ENCODE measurements at places on chromosomes 2 and 18.

GRCh38 chr2:134458950-134459349, 205.1 kb downstream of the MGAT5 start:
- H3K27ac ChIP-seq, result no peak overlapping the region
- H3K27me3 ChIP-seq, result no peaks in the 10 kb centered on the region
- no peaks in the 10 kb centered on the region for H3K4me1 ChIP-seq
- H3K36me3 ChIP-seq, result no peaks in the 10 kb centered on the region
- DNase-seq, result no peak

DNA sequence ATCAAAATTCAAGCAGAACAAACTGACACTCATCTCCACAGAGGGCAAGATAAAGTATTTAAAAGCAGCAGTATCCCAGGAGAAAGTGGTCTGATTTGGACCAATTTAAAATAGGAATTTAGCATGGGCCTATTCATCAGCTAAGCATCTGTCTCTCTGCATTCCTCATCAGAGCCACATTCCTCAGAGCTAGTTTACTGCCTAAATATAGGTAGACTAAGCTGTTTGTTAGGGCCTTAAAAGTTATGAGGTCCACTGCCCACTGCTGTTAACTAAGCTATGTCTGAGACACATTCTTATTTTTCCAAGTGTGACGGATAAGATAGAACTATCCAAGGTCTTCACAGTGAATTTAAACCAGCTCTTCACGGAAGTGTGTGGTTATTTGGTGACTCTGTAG, 17.6 kb downstream of the NEB start:
- no peak overlapping the region for H3K4me3 ChIP-seq
- no peaks in the 10 kb centered on the region for H3K4me1 ChIP-seq
- H3K36me3 ChIP-seq, result no peaks in the 10 kb centered on the region

- peak overlapping the region; percentile 78 for H3K27ac ChIP-seq
- peak overlapping the region; percentile 74 for H3K4me3 ChIP-seq
- peaks cover 66% of the 10 kb centered on the region for H3K4me1 ChIP-seq
- no peaks in the 10 kb centered on the region for H3K36me3 ChIP-seq
- peaks cover 3% of the 10 kb centered on the region for H3K27me3 ChIP-seq
- peak; percentile 75 for DNase-seq
Measured at GRCh38 chr2:239321596-239322415, 79.0 kb downstream of the HDAC4 start.

DNA sequence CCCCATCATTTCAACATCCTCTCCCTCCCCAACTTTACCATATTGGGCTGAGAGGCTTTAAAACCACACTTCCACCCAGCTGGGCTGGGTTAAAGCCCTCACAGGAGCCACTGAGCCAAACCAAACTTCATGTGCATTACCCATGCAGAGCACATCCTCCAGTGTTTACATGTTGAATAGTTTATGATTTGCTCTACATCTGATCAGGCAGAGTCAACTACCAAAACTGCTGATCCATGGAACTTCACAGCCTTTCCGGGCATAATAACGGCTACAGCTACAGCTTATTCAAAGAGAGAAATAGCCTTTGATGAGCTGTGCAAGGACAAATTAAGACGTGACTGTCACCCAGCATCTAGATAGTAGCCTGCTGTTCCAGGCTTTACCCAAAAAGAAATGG, 39.0 kb downstream of the MAIP1 start:
- no peak for DNase-seq
- no peaks in the 10 kb centered on the region for H3K36me3 ChIP-seq
- H3K4me3 ChIP-seq, result no peak overlapping the region
- H3K27ac ChIP-seq, result no peak overlapping the region
- no peaks in the 10 kb centered on the region for H3K4me1 ChIP-seq
- H3K27me3 ChIP-seq, result peaks cover 13% of the 10 kb centered on the region

DNA sequence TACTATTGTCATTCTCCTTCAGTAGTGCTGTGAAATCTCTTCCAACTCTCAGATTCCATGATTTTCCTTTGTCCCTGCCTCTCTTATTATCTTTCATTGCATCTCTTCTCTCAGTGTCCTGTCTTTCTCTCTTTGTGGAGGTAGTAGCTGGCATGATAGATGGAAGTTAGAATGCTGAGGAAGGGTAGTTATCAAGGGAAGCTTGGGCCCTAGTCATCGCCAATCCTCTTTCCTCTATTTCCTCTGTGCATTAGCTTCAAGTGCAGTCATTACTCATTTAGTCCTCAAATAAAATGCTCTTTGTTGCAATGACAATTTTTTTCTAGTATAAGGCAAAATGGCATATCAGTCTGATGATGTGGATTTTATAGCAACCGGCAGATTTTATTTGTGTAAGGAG, 207.7 kb downstream of the CAMKMT start:
- H3K4me1 ChIP-seq, result no peaks in the 10 kb centered on the region
- no peak overlapping the region for H3K27ac ChIP-seq

- no peak for DNase-seq
- peaks cover 2% of the 10 kb centered on the region for H3K27me3 ChIP-seq
- no peaks in the 10 kb centered on the region for H3K36me3 ChIP-seq
- no peak overlapping the region for H3K27ac ChIP-seq
Measured at GRCh38 chr18:5519448-5520298, 24.1 kb downstream of the EPB41L3 start.

- DNase-seq, result no peak
- H3K36me3 ChIP-seq, result no peaks in the 10 kb centered on the region
- H3K4me3 ChIP-seq, result no peak overlapping the region
- no peak overlapping the region for H3K27ac ChIP-seq
Measured at GRCh38 chr2:99644419-99644787, 154.6 kb upstream of the REV1 start.

DNA sequence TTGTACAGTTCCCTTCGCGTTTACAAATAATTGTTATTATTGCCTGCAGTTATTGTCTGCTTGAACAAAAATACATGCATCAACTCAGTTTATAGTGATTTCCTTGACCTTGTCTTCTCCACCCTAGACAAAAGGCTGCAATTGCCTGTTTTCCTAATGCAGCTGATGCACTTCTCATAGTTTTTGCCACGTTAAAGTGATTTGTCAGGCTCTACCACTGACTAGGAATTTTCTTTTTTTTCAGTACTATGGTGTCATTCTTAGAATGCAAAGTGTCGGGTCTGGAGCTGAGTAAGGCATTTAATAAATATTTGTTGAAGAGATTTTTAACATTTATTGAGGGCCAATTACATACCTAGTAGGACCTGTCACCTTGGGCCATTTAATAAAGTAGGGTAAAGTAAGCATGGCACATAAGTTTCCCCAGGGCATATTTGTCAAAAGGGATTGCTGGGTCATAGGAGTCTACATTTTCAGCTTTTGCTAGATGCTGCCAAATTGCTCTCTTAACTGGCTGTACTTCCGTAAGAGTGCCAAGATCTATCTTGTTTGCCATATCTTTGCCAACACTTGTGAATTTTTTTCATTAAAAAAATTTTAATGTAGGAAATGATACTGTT, 24.1 kb downstream of the ACSL3 start:
- no peaks in the 10 kb centered on the region for H3K36me3 ChIP-seq
- H3K4me3 ChIP-seq, result no peak overlapping the region
- peaks cover 29% of the 10 kb centered on the region for H3K4me1 ChIP-seq
- DNase-seq, result no peak

GRCh38 chr2:236158969-236159777, 9.0 kb downstream of the GBX2 start:
- no peak overlapping the region for H3K4me3 ChIP-seq
- H3K4me1 ChIP-seq, result no peaks in the 10 kb centered on the region
- peaks cover 28% of the 10 kb centered on the region for H3K27me3 ChIP-seq
- no peak overlapping the region for H3K27ac ChIP-seq
- DNase-seq, result no peak

DNA sequence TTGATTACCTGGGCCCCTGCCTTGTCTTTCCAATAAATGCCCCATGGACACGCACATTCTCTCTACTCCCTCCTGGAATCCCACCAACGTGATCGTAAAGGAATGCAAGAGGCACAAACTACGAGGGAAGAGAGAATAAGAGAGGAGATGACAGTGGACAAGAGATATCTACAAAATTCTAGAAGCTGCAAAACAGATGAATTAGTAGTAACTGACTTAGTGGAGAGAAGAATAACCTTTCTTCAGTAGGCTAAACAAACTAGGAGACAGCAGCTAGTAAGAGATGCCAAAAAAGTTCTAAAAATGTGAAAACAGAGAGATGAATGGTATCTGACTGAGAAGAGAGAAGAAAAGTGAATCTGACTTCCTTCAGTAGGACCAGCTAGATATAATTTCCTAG, 43.5 kb upstream of the MYCN start:
- peaks cover 2% of the 10 kb centered on the region for H3K27me3 ChIP-seq
- no peaks in the 10 kb centered on the region for H3K4me1 ChIP-seq
- DNase-seq, result no peak
- peaks cover 11% of the 10 kb centered on the region for H3K36me3 ChIP-seq
- H3K27ac ChIP-seq, result no peak overlapping the region

- DNase-seq, result no peak
- H3K36me3 ChIP-seq, result peaks cover 8% of the 10 kb centered on the region
- H3K4me3 ChIP-seq, result no peak overlapping the region
- no peaks in the 10 kb centered on the region for H3K4me1 ChIP-seq
- H3K27me3 ChIP-seq, result no peaks in the 10 kb centered on the region
- no peak overlapping the region for H3K27ac ChIP-seq
Measured at GRCh38 chr18:42996824-42997223, 118.7 kb downstream of the RIT2 start.

GRCh38 chr2:1751767-1752725, 7.7 kb upstream of the PXDN start:
- DNase-seq, result no peak
- no peaks in the 10 kb centered on the region for H3K36me3 ChIP-seq
- no peak overlapping the region for H3K27ac ChIP-seq
- H3K4me1 ChIP-seq, result peaks cover 6% of the 10 kb centered on the region
- no peak overlapping the region for H3K4me3 ChIP-seq
- peaks cover 4% of the 10 kb centered on the region for H3K27me3 ChIP-seq

DNA sequence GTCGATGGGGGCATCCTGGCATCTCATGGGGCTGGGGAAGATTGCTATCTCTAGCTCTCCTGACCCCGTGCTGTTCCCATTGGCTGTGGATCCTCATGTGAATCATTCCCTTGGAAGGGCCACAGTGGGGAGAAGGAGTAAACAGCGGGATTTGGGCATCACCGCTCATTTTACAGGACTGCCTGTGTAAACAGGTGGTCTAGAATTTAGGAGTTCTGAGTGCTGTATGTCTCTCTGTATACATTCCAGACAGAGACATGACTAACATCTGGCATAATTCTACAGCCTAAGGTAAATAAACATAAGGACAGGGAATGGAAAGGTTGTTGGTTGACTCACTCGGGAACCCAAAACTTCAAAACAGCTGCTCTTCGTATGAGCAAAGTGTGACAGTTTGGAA, 92.7 kb downstream of the COPS8 start:
- no peaks in the 10 kb centered on the region for H3K36me3 ChIP-seq
- no peak overlapping the region for H3K27ac ChIP-seq
- H3K4me3 ChIP-seq, result no peak overlapping the region
- no peak for DNase-seq
- H3K4me1 ChIP-seq, result no peaks in the 10 kb centered on the region
- H3K27me3 ChIP-seq, result peaks cover 51% of the 10 kb centered on the region

GRCh38 chr2:176388861-176389260, 119.6 kb downstream of the MTX2 start:
- H3K27me3 ChIP-seq, result peaks cover 43% of the 10 kb centered on the region
- H3K27ac ChIP-seq, result no peak overlapping the region
- H3K4me3 ChIP-seq, result no peak overlapping the region
- H3K36me3 ChIP-seq, result no peaks in the 10 kb centered on the region
- no peaks in the 10 kb centered on the region for H3K4me1 ChIP-seq

DNA sequence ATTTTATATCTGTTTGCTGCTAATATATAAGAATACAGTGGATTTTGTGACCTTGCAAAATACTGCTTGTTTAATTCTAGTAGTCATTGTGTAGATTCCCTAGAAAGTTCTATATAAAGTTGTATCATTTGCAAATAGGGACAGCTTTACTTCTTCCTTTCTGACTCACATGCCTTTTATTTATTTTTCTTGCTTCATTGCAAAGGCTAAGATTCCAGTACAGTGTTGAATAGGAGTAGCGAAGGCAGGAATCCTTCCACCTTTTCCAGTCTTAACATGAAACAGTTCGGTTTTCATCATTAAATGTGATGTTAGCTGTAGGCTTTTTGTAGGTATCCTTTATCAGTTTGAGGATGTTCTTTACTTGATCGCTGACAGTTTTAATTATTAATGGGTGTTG, 58.1 kb downstream of the DGKD start:
- no peak for DNase-seq
- H3K27ac ChIP-seq, result peak overlapping the region; percentile 75
- H3K4me1 ChIP-seq, result peaks cover 66% of the 10 kb centered on the region
- no peaks in the 10 kb centered on the region for H3K27me3 ChIP-seq
- peaks cover 26% of the 10 kb centered on the region for H3K36me3 ChIP-seq

DNA sequence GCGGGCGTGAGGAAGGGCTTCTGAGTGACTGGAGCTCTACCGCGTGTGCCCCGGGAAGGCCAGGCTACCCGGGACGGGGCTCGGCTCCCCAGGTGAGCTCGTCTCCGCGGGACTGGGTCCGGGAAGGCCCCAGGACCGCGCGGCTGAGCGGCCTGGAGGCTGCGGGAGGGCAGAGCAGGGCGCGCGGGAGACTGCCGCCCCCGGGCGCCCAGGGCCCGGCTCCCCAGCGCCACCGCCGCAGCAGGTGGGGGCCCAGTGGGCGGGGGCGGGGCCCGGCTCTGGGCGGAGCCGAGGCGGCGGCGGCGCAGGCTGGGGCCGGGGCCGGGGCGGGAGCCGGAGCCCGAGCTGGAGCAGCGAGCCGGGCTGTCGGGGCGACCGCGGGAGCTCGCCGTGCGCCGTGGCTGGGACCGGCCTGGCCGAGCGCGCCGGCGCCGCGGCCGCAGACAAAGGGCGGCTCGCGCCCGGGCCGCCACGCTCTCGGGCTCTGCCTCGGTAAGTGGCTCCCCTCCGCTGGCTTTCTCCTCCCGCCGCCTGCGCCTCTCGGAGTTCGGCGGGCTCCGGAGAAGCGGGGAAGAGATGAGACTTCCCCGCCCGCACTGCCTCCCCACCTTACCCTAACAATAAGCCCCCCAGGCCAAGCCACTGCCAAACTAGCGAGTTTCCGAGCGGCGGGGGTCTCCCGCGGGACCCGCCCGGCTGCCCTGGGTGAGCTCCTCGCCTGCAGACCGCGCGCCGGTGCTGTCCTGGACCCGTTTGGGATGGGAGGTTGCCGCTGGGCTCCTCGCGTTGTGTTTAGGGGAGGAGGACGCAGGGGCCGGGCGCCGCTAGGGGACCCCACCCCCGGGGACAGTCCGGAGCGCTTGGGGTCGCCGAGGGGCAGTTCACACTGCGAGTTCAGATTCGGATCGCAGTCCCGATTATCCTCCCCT, at the start of gene MAPK4:
Gene MAPK4 (plus strand): TSS at position 336 of the 929 bp plus-strand sequence. CDS start 103,872 bp downstream, outside the sequence.
- no peaks in the 10 kb centered on the region for H3K4me1 ChIP-seq
- H3K4me3 ChIP-seq, result no peak within 1 kb of the TSS
- H3K27me3 ChIP-seq, result peaks cover 34% of the 10 kb centered on the region
- no peak for DNase-seq

- H3K36me3 ChIP-seq, result peaks cover 4% of the 10 kb centered on the region
- no peaks in the 10 kb centered on the region for H3K27me3 ChIP-seq
- peaks cover 19% of the 10 kb centered on the region for H3K4me1 ChIP-seq
- no peak overlapping the region for H3K27ac ChIP-seq
- DNase-seq, result no peak
Measured at GRCh38 chr2:239114616-239115265, 266.9 kb downstream of the TWIST2 start.
